OCI-M1 (cell line): ENCODE measurements at places on chromosomes 6 and 20.

GRCh38 chr20:8862092-8862491, 206.8 kb upstream of the PLCB4 start:
- no peak for DNase-seq

- DNase-seq: no peak
Measured at GRCh38 chr6:158815379-158815724, 3.8 kb downstream of the EZR start.

DNA sequence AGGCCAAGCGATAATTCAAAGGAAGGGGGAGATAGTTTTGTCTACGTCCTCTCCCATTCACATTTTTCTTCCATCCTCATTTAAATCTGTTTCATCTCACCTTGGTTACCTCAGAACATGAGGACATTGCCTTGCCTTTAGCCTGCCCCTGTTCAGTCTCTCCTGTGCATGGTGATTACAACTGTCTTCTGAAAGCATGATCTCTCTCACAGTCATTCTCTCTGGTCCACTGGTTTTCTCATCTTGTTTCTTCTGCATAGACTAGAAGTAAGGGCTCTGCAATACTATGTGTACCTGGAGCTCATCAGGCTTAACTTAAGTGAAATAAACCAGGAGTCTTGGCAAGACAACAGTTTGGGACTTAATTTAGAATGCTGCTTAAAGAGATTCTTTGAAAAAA, 31.4 kb downstream of the CLVS2 start:
- DNase-seq: no peak

DNA sequence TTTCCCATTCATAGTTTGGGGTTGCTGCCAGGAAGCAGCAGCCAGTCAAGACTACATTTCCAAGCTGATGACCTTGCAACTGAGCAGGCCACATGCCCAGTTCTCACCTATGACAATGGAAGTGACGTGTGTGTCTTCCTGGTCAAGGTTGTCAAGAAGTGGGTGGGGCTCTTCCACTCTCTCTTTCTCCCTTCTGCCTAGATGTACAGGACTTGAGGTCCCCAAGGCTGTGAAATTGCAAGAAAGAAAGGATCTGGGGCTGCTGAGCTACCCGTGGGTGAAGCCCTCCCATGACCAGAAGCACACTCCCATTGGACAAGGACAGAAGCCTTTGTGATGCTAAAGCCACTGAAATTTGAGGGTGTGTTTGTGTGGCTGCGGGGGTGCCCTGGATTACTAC, 175.1 kb downstream of the LINC00237 start:
- DNase-seq: no peak

DNA sequence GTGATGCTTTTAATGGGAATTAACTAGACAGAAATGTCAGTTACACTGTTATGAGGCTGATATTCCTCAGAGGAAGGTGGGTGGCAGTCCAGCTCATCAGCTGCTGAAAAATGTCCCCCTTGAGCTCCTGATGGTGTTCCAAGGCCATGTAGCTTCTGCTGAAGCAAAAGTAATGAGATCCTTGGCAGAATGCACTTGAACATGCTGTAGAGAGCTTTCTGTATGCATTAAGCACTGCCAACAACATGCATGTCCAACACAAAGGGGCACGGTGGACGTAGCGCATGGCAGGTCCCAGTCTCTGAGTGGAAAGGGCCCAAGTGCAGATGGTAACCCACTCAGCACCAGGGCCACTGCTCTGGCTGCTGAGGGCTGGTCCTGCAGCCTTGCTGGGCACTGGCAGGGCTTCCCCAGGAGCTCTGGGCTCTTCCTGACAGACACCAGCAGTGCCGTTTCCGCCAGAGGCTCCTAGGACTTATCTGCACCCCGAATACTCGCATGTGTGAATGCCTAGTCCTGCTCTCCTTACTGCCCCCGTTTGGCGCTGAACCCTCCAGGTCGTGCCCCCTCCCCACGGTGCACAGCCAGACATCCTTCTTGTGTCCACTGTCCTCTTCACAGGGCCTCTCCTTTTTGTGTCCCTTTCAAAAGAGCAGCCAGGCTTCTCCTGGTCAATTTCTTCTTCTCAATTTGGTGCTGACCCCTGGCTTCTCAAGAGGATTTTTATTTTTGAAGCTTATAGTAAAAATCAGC, 18.6 kb upstream of the SYNDIG1 start:
- DNase-seq: no peak

DNA sequence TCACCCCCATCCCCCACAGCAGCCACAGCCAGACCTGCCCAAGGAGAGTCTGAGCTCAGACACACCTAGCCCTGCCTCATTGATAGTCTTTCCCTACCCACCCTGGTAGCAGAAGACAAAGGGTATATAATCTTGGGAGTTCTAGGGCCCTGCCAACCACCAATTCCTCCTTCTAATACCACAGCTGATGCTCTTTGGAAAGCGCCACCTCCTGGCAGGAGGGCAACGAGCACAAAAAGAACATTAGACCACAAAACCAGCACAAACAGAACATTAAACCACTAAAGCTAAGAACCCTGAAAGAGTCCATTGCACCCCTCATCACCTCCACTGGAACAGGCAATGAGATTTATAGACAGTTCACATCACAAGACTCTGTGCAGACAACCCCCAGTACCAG, 195.8 kb upstream of the FUT9 start:
- DNase-seq: peak; percentile 19

DNA sequence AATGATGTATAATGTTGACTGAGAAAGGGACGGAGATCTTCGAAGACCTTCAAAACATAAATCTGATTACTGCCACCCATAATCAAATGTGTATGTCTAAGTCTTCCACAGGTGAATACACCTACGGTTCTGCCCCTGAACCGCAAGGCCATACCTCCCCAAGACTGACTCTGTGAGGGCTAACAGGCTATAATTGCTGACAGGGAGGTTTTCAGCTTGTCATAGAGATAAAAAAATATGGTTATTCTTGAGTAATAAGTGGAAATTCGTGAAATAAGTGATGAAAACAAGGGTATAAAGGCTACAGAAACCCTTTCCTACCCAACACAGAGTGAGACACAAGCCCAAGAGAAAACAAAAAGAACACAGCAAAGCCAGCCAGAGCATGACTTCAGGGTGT, 188.9 kb downstream of the ATXN1 start:
- no peak for DNase-seq

GRCh38 chr20:36154700-36155628, at the start of gene EPB41L1:
EPB41L1 (plus strand) TSS chr20:36154740; CDS start chr20:36173778, 19,038 bp downstream.
- no peak for DNase-seq

- DNase-seq: no peak
Measured at GRCh38 chr20:41984031-41984430, 365.9 kb upstream of the CHD6 start.

DNA sequence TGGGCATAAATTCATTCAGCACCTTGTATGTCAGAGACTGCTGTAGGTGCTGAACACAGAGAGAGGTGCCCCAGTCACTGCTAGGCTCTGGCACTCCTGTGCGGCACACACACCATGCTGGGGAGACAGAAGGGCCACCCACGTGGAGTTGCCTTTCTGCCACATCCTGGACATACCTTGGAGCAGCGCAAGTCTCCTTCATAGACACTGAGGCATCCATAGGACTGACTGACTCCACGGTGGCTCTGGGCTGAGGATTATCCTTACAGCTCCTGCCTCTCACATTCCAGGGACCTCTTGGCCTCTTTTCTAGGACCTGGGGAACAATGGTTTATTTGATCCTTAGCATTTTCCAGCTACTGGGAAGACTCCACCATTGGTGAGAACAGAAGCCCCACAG, 26.0 kb upstream of the SLC22A23 start:
- DNase-seq: no peak

- DNase-seq: no peak
Measured at GRCh38 chr6:161543684-161544309, 269.9 kb upstream of the AGPAT4 start.

DNA sequence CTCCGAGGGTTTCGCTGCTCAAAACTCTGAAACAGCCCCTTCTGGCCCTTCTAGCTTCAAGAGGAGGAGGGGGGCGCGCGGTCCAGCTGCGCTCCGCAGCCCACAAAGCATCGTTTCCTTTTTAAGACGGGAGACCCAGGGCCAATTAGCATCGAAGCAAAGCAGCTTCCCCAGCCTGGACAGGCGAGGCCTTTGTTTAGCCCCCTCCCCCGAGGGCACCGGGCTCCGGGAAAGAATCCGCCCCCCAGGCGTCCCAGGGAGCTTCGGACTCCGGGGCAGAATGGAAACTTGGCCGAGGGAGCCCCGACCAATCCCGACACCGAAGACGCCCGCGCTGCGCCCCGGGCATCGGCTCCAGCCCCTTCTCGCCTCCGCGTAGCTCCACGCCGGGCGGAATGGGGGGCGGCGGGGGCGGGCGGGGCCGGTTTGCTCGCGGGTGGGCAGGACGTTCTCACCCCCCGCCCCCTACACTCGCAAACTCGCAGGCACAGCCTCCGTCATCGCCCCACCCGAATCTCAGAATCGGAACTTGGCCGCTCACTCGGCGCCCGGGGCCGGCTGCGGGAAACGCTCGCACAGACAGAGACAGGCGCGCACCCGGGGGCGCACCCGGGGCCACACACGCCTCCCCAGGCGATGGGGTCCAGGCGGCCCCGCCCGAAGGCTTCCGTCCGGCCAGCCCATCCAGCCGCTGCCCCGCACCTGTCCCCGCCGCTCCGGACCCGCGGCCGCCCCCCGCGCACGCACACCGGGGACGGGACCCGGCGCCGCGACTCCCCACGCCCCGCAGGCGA, 628 bp downstream of the NKAIN4 start:
- DNase-seq: no peak

DNA sequence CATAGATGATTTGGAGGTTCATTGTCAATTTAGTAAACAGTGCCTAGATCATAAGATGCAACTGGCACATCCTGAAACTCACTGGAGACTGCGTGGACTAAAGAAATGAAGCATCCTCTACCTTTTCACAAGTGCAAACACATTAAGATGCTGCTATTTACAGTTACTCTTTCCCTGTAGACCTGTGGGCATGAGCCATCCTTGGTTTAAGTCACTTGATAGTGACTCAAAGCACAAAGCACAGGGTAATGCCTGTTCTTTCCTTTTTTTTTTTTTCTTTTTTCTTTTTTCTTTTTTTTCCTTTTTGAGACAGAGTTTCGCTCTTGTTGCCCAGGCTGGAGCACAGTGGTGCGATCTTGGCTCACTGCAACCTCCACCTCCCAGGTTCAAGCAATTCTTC, 10.0 kb upstream of the HLA-DQA1 start:
- no peak for DNase-seq

DNA sequence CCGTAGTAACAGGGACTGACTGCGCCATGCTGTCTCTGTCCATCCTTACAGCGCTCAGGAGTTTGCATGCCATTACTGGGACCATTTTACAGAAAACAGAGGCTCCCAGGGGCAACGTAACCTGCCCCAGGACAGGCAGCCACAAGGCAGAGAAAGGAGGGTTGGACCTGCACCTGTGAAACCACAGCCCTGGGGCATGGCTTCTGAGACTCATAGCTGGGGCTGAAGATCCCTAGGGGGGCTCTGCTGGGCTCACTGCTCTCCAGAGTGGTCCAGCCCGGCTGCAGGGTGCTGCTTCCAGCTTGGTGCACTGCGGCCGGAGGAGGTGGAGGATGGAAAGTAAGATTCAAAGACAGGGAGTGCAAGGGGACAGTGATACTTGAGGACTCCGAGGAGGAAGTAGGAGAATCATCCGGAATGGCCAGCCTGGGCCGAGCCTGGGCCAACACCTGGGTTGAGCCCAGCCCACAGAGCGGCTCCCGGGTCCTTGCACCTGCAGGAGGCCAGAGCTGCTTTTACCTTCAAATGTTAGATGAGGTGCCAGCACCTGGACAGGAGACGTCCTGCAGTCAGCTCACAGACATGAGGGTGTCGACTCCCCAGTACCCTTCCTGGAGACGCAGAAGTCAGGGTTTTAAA, 183.2 kb downstream of the CDH4 start:
- no peak for DNase-seq

DNA sequence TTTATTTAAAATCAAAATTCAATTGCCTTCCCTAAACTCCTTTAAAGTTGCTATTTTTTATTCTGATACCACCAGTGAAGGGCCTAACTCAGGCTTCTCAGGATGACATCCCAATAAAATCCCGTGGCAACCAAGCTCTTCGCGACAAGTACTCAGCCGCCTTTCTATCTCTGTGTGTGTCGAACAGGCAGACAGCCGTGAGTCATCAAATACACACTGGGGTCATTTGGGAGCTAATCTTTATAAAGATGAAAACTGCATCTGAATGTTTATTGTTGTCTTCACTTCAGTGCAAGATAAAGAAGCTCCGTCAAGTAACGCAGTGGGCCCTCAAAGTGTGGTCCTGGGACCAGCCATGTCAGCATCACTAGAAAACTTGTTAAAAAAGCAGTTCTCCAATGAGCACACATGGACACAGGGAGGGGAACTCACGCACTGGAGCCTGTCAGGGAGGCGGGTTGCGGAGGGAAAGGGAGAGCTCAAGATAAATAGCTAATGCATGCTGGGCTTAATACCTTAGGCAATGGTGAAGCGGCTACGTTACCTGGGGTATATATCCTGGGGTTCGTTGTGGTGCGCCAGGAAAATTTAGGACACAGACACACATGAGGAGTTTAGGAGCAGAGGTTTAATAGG, 119.3 kb downstream of the RNF144B start:
- DNase-seq: no peak

DNA sequence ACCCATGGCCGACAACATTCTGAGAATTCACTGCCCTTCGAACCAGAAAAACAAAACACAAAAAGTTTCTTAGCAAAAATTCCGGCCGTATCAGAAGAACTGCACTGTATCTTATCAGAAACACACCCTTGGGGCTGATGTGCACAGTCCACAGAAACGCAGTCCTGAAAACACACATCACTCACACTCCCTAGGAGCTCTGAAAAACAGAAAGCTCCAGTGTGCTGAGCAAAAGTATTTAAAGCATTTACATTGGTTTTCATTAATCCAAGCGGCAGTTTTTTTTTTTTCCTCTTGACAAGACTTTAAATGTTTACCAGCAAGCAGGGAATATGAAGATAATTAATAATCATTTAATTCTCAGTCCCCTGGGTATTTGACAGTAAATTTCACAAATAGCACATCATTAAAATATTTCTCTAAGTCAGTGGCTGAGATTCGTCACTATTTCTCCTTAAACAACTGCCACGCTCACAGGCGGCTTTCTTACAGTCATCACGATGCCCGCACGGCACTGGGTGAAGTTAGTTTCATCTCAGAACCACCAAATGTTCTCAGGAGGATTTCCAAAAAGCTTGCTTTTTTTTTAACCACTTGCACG, 13.3 kb downstream of the NFATC2 start:
- DNase-seq: peak; percentile 54

- DNase-seq: no peak
Measured at GRCh38 chr6:129486327-129486726, 223.7 kb downstream of the ARHGAP18 start.

GRCh38 chr20:35838205-35838604, 66.4 kb downstream of the PHF20 start:
- DNase-seq: no peak
